ENCODE measurements at places on chromosomes 3 and 15.
A peak's percentile ranks its signal among the peaks of the same experiment; 100 is the strongest.

DNA sequence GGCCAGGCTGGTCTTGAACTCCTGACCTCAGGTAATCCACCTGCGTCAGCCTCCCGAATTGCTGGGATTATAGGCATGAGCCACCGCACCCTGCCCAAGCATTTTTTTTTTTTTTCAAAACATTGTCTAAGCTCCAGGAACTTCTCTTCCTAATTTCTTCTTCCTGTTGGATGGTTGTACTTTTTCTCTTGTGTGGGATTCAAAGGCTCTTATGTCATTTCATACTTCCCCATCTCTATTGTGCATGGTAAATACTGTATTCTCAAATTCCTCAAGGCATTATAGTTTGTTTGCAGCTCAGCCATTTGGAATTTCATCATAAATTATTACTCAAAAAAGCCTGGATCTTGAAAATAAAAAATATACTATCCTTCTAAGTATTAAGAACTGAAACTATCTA is 199.1 kb upstream of the GADL1 start:
- DNase-seq: no peak

GRCh38 chr3:170367797-170368196 is 10.3 kb downstream of the SKIL start:
- no peak for DNase-seq

DNA sequence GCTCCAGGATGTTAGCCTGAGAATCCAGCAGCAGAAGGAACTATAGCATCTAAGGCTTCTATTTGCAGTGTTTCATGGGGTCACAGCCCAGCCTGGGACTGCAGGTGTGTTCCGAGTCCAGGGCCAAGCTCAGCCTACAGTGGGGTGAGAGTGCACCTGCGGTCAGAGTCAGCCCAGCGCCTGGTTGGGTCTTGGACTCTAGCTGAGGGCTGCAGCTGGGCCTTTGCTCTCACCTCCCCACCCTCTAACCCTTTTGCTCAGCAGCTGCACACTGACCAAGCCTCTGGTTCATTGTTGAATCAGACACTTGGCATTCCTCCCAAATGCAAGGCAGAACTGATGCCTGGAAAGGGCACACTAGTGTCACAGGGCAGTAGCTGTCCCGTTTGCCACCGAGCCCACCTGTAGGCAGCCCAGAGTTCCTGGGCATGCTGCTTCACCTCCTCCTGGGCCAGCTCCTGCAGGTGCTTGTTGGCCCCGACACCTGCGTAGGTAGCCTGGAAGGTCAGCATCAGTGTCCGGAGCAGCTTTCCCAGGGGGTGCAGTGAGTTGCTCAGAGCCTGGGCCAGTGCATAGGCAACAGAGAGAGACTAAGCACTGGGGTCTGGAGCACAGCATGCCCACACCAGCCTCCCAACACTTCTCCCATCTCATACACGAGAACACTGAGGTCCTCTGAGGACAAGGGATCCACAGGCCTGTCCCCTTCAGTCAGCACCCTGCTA is 17.5 kb downstream of the ALS2CL start:
- DNase-seq: peak; percentile 28

DNA sequence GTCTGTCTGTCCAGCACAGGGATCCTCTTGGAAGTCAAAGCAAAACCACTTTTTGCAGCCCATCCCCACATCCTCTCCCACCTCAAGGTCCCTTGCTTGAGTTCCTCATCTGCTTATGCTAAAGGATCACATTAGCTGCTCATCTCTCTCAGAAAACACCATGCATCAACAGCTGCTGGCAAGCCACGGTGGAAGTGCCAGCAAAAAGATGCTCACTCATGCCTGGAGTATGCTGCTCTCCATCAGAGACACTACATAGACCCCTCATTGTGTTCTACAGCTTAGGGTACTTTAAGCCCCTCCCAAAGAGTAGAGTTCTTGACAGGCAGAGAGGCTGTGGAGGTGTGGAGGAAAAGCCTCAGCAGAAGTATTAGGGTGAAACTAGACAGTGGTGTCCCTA is 94.6 kb upstream of the COL8A1 start:
- DNase-seq: no peak

GRCh38 chr3:16112910-16113504 is 61.5 kb upstream of the GALNT15 start:
- DNase-seq: peak; percentile 88

DNA sequence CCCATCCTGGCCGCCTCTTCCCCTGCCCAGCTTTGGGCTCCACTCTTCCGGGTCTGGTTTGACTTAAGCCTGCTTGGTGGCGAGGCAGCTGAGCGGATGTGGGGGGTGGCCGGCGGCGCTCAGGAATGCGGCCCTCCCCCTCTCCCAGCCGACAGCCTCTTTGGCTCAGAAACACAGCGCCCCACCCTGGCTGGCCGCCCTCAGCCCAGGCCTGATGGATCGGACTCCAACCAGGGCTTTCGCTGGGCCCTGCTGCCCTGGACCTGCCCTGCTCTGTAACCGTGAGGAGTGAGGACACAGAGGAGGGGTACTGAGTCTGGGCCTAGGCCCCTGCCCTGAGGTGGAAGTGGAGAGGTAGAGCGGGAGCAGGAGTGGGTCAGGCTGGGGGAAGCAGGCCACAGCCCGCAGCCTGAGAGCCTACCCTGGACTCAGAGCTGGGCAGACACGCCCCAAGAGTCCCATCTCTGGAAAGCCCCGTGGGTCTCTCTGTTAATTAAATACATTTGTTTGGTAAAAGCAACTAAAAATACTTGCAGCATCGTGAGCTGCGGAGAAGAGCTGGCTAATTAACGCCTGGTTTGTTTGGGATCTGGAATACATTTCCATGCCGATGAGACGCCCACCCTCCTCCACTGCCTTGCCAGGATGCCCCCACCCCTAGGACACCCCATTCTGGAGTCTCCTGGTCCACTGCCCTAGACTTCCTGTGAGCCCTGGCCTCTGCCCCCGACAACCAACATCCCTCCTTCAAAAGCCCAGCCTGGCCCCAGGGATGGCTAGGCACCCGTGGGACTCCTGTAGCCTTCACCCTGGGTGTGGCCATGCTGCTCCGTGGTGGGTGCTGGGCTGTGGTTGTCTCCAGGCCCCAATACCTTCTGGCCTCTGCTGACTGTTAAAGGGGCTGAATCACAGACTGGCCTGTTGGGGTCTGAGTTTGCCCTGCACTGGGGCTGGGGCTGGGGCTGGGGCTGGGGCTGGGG is 19.6 kb downstream of the PLXNA1 start:
- DNase-seq: peak; percentile 85

- DNase-seq: peak; percentile 64
Measured at GRCh38 chr15:85485956-85486567, 105.7 kb downstream of the AKAP13 start.

DNA sequence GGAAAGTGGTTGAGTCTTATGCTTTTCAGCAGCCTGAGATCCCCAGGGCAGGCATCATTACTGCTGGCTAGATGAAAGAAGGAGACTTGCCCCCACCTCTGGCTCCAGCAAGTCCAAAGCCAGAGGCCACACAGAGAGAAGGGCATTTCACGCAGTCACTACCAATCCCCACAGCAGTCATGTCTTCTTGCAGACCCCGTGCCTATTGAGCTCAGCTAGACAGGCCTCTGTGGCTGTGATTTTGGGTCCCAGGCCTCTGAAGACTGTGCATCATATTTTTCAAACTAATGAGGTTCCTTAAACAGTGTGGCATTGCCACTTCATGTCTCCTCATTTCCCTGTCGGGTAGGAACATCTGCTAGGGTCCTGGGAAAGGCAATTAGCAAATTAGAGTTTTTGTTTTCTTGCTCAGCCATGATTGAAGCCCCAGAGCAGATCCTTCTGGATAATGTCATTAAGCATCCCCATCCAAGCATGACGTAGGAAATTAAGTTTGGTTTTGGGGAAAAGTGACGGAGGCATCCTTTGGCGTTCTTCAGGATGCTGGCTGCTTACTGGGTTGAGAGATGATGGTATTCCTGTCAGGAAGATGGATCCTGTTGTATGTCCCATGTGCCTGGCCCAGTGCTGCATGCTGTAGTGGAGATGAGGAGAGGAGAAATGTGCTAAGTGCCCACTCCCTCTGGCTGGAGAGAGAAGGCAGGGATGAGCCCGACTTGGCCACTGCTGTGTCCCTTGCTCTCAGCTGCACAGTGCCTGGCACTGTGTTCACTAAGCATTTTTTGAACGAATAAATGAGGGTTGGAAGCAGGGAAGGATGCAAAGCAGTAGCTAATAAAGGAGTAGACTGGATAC is 7.0 kb downstream of the SPSB4 start:
- no peak for DNase-seq

DNA sequence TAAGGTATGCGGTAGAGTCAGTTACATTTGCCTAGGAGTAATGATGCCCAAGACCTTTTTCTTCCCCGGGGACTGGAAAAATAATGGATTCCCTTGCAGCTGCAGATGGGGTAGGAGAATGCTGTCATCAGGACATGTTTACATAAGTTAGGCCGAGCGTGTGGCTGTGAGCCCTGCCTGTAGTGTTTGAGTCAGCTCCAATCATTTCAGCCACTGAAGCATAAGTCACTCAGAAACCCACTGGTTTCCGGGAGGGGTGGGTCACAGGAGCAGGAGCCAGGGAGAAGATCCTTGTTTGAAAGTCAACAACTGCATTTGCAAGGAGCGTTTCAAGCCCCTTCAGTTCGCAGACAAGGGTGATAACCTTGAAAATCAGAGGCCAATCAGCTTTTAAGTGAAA is 562.3 kb downstream of the MCTP2 start:
- DNase-seq: peak; percentile 13

DNA sequence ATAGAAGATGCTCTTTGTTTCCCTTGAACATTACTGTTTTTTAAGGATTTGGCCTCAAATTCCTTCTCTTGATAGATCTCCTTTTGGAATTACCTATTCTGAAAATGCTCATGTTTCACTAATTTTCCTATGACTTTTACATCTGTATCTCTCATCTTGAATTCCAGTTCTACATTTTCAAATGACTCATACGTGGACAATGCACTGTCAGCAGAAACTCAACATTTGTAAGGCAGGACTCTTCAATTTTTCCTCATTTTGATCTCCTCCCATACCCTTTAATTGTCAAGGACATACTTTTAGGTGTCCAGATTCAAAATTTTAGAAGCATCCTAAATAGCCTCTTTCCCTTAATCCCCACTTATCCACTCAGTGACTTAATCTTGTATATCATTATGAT is 341.0 kb upstream of the RASGRP1 start:
- no peak for DNase-seq

GRCh38 chr3:30708472-30708871 is 102.1 kb downstream of the TGFBR2 start:
- no peak for DNase-seq

GRCh38 chr3:81696090-81696489 is 65.4 kb downstream of the GBE1 start:
- no peak for DNase-seq

DNA sequence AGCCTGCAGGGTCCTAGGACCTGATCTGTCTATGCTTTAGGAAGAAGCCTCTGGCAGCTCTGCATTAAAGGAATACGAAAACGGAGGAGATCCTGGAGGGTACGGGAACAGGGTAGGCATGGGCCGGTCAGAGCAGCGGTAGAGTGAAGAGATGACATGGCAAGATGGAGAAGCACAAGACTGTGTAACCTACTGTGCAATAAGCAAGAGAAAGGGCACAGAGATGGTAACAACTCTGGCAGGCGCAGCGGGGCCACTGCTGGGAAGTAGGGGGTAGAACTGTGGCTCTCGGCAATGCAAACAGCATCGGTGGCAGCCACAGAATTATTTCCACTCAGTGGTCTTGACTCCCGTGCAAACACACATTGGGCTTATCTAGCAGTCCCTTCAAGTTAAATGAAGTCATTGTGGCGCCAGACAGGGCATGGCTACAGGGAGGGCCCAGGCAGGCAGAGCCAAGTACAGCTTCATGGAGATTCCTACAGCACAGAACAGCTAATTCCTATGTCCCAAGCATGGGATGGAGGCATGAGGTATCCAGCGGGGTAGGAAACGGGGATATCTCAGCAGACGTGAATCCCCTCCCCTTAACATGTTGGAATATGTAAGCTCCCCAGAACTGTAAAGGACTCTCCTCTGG is 28.8 kb downstream of the WHAMM start:
- no peak for DNase-seq

GRCh38 chr3:143201045-143201444 is 81.5 kb downstream of the CHST2 start:
- DNase-seq: no peak

GRCh38 chr3:101809178-101810021 is 30.4 kb downstream of the NXPE3 start:
- no peak for DNase-seq

DNA sequence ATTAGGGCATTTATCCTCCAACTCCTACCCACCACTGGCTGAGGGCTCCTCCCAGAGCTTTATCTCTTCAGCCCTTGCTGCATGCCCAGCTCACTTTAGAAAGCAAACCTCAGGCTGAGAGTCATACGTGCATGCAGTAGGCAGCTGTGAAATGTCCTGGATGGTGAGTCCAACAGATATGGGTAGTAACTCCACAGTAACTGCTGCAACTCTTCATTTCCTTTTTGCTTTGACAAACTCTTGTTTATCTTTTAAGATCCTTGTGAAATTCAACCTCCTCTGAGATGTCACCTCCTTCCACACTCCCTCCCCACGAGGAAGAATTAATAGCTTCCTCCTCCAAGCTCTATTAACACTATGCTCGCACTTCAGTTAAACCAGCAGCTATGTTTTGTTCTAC is 35.9 kb upstream of the CTNNB1 start:
- no peak for DNase-seq

DNA sequence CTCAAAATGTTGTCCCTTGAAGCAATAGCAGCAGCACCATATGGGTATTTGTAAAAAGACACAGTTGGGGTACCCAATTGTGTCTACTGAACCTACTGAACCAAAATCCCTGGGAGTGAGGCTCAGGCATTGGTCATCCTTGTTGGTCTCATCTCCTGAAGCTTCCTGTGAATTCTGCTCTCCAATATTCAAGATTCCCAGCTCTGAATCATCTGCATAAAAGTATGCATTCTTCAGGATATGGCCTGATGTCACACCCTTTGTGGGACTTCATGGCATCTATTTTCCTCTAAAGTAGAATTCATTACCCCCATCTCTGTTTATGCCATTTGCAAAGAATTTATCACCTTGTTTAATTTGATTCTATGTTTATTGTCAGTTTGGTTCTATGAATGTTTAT is 13.3 kb upstream of the PTX3 start:
- DNase-seq: no peak

DNA sequence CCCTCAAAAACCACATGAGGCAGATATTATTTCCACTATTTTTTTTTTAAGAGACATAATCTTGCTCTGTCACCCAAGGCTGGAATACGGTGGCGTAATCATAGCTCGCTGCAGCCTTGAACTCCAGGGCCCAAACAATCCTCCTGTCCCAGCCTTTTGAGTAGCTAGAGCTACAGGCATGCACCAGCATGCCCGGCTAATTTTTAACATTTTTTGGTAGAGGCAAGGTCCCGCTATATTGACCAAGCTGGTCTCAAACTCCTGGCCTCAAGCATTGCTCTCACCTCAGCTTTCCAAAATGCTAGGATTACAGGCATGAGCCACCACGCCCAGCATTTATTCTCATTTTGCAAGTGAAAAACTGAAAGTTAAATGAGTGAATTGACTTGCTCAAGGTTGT is 50.8 kb upstream of the PIAS1 start:
- no peak for DNase-seq

DNA sequence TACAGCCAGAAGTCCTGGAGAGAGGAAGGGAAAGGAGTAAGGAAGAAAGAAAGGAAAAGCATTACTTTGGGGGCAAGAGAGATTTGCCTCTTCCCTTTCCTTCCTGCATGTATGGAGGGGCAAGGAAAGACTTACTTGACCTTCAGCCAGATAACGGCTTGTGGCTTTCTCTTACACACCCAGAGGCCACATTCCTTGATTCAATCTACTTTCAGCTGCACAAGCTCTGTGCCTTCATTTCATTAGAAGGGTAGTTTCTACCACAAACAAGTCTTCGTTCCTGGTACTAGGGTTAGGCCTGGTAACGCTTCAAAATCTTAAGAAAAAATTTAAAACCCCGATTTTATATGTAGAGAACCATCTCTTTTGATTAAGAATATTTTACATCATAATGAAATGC is 835.9 kb downstream of the TUSC7 start:
- DNase-seq: no peak
